Fibroblast of skin of back (primary cell): ENCODE measurements at places on chromosomes 2 and 18.

GRCh38 chr2:160968183-160968582, 192.0 kb upstream of the TANK start:
- DNase-seq = no peak

- DNase-seq = peak; percentile 76
These were observed 134.4 kb upstream of the LTBP1 start for GRCh38 chr2:32812316-32812715.

DNA sequence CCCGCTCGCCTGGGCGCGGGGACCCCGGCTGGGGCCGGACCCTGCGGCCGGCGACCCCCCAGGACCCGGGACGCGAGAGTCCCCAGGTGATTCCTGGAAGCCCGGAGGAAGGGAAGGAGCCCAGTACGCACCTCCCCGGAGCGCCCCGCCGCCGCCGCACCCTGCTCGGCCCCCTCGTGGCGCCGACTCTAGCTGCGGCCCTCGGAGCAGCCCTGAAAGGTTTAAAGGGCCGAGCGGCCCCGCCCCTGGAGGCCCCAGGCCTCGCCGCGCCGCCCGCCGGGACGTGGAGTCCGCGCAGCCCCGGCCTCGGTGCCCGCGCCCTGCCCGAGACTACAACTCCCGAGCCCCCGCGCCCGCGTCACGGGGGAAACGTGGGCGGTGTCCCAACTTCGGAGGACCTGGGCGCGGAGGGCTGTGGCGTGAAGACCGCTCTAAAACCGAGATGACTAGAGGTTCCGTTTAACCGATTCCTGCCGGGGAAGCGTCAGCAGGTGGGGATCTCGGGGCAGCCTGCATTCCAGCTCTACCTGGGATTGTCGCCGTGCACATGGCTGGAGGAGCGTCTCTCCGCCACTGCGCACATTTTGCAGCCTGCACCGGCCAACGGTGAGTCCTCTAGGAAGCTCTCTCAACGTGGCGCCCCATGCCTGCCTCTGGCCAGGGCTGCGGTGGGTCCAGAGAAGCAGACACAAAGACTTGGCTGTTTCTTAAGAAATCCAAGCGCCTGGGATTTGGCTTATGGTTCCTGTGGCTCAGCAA, at the start of gene TMEM150A:
TMEM150A (minus strand) TSS at position 223 of the 759 bp plus-strand sequence. CDS start 750 bp downstream, outside the sequence.
- peak; percentile 92 for DNase-seq

DNA sequence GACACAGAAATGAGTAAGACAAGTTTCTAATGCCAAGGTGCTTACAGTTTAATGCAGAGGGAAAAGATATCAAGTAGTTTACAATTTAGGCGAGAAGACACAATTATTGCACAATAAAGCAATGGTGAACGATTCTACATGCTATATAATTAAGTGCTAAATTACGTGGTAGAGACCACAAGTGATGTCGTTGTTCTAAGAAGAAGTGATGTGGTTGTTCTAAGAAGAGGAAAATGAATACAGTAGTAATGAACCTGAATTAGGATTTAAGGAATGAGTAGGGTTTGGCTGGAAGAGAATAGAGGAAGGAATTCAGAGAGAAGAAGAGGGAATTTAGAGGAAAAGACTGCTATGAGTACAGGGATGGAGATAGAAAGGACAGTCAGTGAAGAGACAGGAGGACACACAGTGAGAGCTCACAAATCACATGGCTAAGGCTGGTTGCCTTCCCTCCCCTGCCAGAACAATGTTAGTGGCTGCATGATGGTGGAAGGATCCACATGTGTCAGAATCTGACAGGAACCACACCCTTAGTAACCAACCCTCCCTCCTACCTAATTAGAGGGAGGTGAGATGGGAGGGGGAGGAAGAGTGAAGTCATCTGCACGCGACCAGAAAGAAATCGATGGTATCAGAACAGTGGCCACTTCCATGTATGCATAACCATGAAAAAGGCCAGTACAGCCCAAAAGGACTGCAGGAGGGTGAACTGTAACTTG, 44.7 kb downstream of the M1AP start:
- DNase-seq = no peak

DNA sequence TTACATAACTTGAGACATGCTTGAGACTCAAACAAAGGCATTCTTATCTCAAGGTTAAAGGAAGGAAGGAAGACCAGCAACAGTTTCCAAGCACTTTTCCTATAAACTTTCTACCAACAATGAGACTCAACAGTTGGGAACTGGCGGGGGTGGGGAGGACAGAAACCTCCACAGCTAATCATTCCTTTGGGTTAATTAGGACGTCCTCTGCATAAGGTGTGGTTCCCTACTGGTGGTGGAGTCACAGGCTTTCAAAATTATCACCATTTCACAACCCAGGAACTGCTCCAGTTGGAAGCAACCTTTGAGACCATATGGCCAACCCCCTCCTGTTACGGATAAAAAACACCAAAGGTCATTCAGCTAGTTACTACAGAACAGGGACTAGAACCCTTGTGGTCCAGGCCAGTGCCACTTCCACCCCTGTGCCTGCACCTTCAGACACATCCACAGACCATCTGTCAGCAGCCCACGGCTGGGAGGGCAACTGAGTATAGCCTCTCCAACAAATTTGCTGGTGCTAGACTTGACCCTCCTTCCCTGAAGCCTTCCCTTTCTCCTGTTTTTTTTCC, 30.1 kb upstream of the ATL2 start:
- DNase-seq = no peak

- no peak for DNase-seq
These were observed 169.4 kb downstream of the TNS1 start for GRCh38 chr2:217833439-217833838.

DNA sequence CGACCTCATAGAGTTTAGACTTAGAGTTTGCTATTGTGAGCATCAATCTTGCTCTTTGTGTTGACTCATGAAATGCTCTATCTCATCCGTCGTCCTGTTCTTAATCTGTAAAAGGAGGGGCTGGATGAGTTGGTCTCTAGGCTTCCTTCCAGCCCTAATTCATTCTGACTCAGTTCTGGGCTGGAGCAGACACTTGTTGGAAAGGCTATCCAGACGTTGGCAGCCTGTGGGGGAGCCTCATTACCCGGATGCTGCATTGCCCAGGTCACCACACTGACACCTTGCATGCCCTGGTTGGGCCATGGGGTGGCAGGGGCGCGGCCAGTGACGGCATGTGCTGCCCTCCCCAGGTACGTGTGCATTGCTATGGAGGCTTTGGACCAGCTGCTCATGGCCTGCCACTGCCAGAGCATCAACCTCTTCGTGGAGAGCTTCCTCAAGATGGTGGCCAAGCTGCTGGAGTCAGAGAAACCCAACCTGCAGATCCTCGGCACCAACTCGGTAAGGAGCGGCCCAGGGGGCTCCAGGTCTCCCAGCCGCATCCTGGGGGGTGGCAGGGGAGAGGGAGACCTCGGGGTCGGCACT, 61.5 kb downstream of the EFR3B start:
- DNase-seq = peak; percentile 81

GRCh38 chr2:677056-677958, at the start of gene TMEM18:
Gene TMEM18 (minus strand): TSS chr2:677406. CDS start chr2:677345, 61 bp downstream.
- DNase-seq = peak; percentile 99

- DNase-seq = no peak
These were observed 731.3 kb upstream of the RAB6C start for GRCh38 chr2:129248198-129248597.

- no peak for DNase-seq
These were observed 47.5 kb upstream of the CDH20 start for GRCh38 chr18:61285777-61286176.

DNA sequence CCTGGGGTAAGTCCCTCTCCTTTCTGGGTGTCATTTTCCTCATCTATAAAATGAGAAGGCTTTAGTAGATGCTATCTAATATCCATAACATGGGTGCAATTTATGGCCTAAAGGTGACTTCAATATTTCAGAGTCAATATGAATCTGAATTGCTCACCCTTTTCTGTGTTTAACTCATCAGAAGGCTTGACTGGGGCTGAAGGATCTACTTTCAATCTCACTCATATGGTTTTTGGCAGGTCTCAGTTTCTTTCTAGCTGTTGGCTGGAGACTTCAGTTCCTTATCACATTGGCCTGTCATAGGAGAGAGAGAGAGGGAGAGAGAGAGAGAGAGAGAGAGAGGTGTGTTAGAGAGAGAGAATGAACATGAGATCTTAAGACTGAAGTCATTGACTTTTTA, 343.7 kb upstream of the MEX3C start:
- no peak for DNase-seq

DNA sequence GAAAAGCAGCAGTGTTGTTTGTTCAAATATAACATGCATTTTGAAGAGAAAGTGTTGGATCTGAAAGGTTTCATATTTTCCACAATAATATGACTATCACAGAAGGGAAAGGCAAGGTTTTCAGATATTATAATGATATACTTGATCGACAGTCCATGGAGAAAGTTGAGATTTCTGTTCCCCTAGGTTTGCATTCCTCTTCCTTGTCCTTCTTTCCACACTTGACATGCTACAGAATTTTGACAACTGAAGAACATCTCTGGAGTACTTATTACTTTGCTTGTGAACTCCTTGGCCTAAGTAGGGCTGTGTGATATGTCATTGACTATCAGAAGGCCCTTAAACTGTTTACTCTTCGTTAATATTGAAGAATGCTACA, 46.5 kb downstream of the TMEFF2 start:
- DNase-seq = no peak

DNA sequence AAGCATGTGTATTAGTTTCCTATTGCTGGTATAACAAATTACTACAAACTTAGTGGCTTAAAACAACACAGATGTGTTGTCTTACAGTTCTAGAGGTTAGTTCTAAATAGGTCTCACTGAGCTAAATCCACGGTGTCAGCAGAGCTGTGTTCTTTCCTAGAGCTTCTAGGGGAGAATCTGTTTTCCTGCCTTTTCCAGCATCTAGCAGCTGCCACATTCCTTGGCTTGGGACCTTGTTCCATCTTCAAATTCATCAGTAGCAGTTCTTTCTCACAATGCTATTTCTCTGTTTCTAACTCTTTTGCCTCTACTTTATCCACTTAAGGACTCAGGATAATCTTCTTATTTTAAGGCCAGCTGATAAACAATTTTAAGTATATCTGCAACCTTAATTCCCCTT, 32.2 kb upstream of the CREB1 start:
- no peak for DNase-seq

GRCh38 chr2:238720232-238720672, 127.6 kb upstream of the TWIST2 start:
- peak; percentile 36 for DNase-seq

GRCh38 chr2:216624251-216624650, 9.0 kb upstream of the IGFBP2 start:
- no peak for DNase-seq

DNA sequence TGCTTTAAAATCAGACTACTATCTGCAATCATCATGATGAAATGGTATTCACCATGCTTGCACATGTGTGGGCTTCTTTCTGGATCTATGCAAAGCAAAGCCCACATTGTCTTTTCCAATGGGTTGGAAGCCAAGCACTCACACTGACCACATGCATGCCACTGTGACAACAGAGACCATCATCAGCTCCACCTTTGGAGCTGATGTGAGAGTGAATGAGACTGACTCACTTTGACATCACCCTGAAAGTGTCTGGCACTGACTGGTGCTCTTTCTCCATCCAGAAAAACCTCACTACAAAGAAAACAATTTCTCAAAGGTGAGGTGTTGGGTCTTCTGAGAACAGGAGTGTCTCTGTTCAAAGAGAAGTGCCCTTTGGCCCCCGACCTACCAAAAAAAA, 4.7 kb downstream of the MYO5B start:
- no peak for DNase-seq

DNA sequence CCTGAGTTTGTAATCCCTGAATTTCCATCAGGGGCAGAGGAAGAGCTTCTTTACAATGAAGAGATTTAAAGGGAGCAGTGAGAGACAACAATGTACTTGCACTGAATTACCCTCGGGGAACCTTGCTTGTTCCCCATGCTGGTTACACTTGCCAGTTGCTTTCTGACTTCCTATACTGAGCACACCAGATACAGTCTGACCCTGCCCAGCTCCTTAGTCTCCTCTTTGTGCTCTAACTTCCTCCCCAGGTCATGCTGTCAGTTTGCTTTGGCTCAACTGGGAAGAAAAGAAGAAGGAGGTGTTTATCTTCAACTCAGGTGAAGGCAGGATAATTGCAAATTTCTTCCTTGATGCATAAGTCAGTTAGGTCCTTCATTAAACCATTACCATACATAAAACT, 658.4 kb downstream of the NYAP2 start:
- no peak for DNase-seq

DNA sequence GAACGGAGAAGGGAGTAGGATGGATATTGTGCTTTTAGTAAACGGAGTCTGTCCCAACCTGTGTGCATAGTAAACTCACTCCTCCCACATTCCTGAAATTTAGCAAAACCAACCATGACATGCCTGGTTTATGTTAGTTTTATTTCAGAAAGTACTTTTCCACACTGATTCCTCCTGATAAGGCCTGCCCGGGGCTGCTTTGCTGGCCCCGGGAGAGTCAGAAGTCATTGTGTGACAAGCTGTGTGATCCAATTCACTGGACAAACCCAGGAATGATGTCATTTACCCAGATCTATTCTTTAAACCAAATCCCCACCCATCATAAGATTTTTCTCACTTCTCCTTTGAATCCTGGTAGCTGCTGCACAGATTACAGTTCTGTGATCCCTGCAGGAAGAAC, 109.0 kb downstream of the SETBP1 start:
- DNase-seq = peak; percentile 57

- DNase-seq = no peak
These were observed 152.5 kb upstream of the GYPC start for GRCh38 chr2:126503476-126503875.

DNA sequence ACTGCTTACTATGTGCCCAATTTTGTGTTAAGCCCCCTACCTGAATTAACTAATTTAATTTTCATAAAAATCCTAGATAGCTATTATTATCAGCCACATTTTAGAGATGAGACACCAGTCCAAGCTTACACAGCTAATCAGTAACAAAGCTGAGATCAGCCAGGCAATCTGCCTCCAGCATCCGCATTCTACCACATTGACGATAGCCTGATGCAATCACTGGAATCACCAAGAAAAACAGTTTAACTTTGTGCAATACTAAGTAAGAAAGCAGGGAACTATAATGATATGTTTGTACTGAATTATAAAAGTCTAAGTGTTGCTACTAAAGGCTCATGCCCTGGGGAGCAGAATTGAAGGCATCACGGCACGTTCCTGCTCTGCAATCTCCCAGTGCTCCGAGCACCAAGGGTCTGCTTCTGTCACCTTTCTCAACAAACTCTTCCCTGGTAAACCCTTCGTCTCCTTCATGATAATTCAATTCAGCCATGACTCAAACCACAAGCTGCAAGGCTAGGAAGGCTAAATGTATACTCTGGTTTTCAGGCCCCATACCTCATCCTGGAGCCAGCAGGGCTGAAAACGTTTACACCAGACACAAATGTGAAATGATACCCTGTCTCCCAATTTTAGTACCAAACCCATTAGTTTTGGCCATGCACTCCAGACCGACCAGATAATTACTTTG, 19.4 kb downstream of the KANSL3 start:
- no peak for DNase-seq

DNA sequence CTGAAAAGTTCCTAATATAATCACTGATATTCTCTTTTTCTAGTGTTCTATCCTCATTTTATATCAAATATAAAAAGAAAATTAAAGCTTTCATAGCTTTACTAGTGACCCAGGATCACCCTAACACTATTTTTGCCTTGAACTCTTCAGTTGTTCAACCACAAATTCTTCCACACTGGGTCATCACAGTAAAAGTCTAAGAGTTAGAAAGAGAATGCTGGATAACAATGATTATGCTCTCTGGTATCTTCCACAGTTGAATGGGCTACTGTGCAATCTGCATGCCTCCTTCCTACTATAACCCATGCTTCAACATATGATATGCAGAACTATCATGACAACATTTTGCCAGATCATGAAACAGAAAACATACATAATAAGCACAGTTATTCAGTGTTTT, 32.3 kb downstream of the CHN1 start:
- DNase-seq = peak; percentile 94
